Naive thymus-derived CD4-positive, alpha-beta T cell (primary cell): ENCODE measurements at places on chromosomes 1 and 21. TPM values are rescaled to one million over a fixed set of nuclear protein-coding genes. Genes with fewer than 3 reads are reported as not detected.
A peak's percentile ranks its signal among the peaks of the same experiment; 100 is the strongest.

The NBPF6 gene
- not detected for total RNA-seq

DNA sequence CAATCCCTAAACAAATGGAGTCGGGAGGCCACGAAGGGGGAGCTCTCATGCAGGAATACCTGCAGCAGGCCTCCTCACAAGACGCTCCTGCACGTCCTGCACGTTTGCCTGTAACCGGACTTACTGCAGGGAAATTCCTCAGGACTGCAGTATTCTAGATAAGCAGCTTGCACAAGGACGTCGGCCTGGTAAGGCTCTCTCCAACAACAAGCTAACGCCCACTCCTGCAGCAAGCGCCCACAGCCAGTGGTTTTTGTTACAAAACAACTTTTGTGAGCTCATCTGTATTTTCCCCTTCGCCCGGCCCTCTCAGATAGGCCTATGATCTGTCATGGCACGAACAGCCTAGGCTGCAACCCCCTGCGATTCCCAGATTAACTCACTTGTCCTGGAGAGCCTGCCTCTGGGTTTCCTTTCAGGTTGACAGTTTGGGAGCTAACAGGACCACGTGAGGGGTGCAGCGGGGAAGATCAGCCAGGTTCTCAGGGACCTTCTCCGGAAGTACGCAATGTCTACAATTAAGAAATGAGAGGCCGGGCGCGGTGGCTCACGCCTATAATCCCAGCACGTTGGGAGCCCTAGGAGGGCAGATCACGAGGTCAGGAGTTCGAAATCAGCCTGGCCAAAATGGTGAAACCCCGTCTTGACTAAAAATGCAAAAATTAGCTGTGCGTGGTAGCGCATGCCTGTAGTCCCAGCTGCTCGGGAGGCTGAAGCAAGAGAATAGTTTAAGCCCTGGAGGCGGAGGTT is 921 bp upstream of the MIB2 start:
- peak; percentile 69 for DNase-seq

The TMCO4 gene
- 18.2 TPM for total RNA-seq

- no peak for DNase-seq
Measured at GRCh38 chr1:165298203-165298820, 58.2 kb downstream of the LMX1A start.

DNA sequence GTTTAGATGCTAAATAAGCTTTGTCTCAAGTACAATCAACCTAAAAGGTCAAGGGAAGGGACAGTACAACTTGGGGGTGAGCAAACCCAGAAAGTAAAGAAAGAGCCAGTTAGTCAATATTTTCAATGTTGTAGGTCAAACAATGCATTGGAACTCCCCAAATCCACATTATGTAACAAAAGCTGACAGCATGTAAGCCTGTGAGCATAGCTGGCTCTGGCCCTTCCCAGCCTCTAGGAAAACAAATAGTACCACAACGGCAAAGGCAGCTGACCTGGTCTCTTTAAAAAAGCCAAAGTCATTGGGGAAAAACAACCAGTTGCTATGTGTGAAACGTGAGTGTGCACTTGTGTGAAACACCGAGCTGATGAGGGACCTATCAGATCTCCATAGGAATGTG is 3.4 kb downstream of the CBR1 start:
- no peak for DNase-seq

DNA sequence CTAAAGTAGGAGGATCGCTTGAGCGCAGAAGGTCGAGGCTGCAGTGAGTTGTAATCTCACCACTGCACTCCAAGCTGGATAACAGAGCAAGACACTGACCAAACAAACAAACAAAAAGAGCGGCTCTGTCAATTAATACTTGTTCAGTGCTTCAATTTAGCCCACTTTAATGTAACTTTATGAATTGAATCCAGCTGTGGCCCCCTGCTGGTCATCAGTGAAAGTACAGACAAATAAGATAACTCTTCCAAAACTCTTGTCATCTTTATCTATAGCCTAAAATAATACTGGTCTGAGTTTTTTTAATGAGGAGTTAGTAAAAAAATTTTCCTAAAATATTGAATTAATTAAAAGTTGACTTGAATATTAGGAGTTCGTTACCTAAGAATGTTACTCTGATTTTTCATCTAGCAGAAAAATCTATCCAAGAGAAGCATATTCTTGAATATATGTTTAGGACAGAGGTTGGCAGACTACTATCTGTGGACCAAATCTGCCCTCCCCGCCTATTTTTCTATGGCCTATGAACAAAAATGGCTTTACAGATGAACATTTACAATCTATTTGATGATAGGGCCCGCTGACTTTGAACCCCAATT is 26.1 kb downstream of the ATP5PF start:
- DNase-seq: peak; percentile 51

The KRTAP10-6 gene
- total RNA-seq: not detected

- DNase-seq: no peak
Measured at GRCh38 chr21:41726970-41727783, 39.7 kb downstream of the RIPK4 start.

DNA sequence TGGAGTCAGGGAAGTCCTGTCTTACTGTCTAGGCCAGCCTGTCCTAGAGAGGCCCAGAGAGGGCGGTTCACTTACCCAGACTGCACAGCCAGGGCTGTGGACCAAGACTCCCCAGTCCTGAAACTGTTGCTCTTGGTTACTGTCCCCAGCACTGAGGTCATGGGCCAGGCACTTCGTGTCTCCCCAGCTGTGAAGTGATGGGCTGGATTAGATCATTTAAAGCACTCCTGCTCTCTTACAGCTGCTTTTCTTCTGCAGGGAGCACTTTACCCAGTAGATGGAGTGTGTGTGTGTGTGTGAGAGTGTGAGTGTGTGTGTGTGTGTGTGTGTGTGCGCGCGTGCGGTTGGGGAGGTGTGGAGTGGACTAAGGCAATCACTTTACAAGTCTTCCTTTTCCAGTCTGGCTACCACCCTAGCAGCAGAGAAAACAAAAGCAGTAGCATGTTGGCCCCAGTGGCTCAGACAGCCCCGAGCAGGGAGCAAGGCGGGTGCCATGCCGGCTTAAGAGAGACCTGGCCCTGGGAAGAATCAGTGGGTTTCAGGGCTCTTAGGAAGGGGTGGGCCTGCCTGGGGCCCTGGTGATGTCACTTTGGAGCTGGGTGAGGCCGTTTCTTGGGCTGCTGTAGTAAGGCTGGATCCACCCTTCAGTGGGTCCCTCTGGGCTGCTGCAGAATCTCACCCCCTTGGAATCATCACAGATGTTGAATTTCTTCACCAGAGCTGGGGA is 2.4 kb downstream of the SPSB1 start:
- DNase-seq: no peak

DNA sequence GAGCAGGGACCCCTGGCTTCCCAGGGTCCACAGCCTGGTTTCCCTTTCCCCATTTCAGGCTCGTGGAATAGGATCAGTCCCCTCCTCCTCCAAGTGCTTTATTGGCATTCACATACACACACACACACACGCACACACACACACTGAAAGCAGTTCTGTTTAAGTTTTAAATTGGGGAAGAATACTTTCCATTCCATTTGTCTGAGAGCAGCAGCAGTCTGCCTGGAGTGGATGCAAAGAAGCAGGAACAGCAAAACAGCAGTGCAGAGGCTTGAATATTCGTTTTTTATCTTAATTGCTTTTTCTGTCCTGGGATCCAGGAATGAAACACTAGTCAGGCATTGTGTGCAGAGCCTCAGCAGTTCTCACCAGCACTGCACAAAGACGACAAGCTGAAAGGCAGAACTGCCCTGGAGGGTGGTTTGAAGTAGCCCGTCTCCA is 7.1 kb downstream of the CYB561D1 start:
- no peak for DNase-seq

- DNase-seq: no peak
Measured at GRCh38 chr1:3669421-3669821, 17.1 kb downstream of the TP73 start.

The OR2L8 gene
- total RNA-seq: 0.94 TPM
